ENCODE measurements at places on chromosomes 7 and 10.

DNA sequence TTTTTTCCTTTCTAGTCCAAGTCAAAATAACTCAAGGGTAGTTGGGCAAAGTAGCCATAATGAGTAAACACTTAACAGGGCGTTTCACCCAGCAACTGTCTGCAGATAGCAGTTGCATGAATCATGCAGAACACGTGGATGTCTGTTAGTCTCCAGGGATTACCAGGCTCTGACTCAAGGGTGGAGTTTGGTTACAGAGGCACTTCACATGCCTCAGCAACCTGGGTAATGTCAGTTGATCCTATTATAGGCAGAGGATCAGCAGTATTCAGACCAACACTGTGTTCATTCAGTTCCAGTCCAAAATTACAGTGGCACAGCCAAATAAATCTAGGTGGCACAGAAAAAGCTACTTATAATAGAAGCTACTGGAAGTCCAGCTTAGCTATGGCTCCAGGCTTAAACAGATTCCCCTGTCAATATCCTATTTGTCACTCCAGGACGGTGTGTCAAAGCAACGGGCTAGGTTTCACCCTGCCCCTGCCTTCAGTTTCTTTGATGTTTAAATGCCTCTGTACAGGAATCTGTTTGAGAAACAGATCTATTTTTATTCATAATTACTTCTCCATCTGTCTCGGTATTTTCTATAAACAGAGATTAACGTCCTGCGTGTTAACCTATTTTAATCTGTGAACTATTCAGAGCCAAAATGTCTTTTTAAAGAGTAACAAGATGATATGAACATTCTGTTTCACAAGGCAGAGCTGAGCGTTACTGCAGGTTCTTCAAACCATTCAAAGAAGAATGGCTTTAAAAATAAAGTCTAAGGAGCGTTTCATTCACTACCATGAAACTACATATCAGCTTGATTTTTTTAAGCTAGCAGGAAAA is 162.6 kb upstream of the AKR1E2 start:
- DNase-seq, result peak; percentile 100

- peak; percentile 79 for DNase-seq
Observed at GRCh38 chr7:137967143-137968018, 34.5 kb downstream of the CREB3L2 start.

DNA sequence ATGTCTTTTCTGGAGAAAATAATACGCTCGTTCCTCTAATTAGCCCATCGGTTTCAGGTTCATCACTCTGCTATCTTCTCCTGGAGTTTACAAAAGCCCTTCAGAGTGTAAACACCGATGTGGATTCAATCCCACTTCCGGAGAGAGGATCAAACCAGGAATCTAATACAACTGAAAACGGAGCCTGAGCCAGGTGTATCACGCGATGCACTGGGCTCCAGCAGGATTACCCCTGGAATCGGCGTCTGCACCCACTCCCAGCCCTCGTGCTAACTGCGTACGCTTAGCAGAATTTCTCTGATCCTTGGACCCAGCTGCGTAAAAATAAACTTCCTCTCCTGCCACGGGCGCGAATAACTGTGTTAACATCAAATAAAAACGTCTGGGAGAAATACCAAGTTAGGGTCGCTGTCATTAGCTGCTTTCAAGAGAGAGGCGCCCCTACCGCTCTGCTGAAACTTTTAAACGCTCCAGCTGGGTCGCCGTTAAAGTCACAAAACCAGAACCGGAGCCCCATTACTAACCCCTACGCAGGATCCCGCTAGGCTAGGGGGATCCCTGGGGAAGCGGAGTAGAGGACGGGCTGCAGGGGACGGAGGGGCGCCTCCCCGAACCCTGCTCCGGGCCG is 502 bp downstream of the ZNF3 start:
- DNase-seq, result no peak

DNA sequence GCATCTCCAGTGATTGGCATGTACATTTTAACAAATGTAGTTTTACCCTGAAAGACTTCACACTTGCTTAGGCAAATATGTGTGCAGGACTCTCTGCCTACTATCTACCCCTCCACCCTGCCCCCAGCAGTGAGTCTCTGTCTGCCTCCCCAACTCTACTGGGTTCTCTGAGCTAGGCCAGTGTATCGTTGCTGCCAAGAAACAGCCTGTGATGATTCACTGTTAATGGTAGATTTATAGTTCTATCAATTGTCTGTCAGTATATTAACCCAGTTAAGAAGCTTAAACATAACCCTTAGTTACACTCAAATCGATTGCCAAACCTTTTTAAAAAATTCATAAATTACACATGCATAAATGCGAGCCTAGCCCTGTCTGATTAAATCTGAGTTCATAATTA is 137.0 kb downstream of the SND1 start:
- no peak for DNase-seq

- DNase-seq, result no peak
Observed at GRCh38 chr7:158723266-158723665, 18.7 kb upstream of the NCAPG2 start.

- DNase-seq, result no peak
Observed at GRCh38 chr7:130401578-130401977, 21.3 kb downstream of the CPA1 start.

GRCh38 chr7:138768241-138768640 is 29.6 kb upstream of the TMEM213 start:
- DNase-seq, result no peak

GRCh38 chr10:4683137-4683536 is 142.9 kb upstream of the AKR1E2 start:
- no peak for DNase-seq

DNA sequence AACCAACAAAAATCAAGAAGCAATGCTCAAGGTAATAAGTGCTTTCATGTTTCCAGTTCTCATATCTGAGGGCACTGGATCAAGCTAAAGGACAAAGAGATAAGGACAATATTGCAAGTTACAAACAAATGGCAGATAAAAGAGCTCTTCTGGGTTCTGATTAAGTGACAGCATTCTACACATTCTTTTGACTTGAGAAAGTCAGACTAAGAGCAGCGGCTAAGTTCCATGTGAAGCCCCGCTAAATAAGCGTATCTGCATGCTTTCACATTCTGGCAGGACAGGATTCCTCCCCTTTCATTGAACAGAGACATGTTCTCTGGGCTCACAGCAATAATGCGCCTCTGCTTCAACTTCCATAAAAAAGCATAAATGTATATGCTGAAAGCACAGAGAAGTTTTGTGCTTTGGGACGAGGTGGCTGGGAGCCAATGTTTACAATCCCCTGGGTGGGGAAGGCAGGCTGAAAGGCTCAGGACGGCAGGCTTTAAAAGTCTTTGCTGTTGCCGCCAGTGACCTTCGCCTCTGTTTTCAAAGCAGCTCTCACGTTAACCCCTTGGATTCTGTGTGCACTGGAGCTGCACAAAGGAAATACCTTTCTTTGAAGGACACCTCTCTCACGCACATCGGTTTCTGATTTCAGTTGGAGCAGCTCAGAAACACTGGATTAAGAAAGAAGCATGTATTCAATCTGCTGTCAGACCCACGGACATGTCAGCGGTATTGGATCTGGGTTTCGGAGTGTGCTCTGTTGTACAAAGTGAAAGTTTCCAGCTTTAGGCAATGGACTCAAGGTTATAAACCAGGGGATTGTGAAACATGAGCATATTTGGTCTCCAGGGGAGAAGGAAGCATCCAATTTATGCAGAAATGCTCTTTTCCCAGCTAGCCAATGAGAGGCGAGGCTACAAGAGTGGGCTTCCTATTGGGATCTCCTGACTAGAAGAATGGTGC is 105.4 kb upstream of the FAM133B start:
- DNase-seq, result peak; percentile 65

DNA sequence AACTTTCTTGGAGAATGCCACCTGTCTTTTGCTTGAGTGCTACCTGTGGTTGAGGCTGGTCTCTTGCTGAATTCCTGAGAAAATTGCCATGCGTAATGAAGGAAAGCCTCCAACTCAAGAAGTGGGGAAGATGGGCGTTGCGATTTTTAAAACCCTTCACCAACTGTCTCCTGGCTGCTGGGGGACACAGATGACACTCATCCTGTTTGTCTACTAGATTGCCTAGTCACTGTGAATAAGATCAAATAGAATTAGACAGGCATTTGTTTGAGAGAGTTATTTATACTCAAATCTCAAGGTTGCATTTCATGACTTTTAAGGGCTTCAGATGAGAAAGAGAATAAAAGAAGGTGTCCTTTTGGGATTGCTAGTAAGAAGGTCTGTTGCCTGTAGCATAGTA is 84.3 kb upstream of the MTPN start:
- DNase-seq, result no peak

- DNase-seq, result no peak
Observed at GRCh38 chr10:72037266-72037665, 51.1 kb downstream of the SPOCK2 start.

DNA sequence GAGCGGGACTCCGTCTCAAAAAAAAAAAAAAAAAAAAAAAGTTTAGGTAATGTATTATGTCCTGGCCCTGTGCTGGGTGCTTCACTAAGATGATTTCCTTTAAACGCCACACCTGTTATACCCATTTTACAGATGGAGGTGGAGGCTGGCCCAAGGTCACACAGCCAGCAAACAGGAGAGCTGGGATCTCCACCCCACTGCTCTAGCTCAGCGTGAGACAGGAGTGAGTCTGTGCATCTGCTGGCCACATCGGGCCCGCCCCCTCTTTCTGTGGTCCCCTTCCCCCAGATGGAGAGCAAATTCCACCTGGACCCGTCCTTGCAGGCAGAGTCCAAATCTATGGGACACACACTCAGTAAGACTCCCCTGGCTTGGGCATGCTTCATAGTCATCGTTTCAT is 51.0 kb downstream of the LHPP start:
- DNase-seq, result no peak

DNA sequence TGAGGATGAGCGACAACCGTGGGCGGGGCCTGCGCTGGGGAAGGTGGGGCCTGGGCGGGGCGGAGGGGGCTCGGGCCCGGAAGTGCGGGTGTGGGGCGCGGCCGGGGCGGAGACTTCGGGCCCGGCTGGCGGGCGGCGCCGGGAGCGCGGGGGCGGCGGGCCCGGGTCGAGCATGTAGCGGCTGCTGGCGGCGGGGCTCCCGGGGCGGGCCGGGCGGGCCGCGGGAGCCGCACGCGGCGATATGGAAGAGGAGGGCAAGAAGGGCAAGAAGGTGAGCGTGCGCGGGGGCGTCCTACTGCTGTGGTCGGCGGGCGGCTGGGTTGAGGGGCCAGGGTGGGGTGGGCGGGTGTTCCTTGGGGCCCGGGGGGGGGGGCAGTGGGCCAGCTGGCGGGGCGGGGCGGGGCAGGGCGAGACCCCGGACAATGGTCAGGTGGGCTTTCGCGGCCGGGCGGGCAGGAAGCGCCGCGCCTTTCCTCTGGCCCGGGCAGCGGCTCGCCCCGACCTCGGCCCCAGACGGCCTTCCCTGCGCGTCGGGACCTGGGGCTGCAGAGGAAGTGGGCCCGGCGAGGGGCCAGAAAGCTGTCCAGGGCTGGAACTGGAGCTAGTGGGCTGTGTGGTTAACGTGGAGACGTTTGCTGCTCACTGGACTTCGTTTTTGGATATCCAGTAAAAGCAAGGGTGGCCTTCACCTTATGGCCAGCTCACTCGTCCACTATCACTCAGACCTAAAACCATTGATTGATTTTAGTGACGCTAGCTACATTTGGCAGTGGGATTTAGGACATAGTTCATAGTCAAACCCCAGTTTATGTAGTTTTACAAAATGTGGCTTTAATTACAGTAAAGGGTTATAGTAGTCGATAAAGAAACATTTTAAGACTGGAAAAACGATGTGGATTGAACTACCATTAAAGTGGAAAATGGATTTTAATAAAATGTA is at the start of gene CCM2:
Gene CCM2, plus strand, starts transcription at position 109 of the 940 bp plus-strand sequence. Its CDS starts 133 bp downstream, at position 242.
- peak; percentile 48 for DNase-seq

DNA sequence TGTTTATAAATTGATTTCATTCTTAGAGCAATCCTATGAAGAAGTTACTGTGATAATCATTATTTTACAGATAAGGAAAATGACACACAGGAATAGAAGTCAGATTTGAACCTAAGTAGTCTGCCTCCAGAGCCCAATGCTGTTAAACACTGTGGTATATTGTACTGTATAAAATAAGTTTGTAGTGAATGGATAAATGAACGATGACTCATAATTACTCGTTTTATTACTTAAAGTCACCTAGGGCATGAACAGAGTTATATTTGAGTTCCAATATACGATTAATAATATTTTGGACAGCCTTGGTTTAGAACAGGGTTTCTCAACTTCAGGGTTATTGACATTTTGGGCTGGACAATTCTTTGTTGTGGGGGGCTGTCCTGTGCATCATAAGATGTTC is 7.8 kb upstream of the BTRC start:
- DNase-seq, result no peak

DNA sequence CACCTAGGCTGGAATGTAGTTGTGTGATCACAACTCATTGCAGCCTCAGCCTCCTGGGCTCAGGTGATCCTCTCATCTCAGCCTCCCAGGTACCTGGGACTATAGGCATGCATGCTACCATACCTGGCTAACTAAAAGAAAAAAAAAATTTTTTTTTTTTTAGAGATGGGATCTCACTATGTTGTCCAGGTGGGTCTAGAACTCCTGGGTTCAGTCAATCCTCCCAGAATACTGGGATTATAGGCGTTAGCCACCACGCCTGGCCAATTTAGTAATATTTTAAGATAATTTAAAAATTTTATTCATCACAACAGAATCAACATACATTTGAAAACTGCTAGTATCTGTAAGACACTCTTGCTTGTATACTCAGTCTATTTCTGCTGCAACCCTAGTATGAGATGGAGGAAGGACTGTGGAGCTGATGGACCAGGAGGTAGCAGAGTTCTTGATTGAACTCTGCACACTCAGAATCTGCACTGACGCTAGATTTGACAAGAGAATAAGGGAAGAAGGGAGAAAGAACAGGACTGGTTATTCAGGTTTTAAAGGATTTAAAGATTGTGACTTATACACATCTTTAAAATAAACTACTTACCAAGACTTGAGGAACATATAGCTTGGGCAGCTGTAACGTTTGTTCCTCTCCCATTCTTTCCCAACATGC is 57.6 kb downstream of the VCL start:
- no peak for DNase-seq

DNA sequence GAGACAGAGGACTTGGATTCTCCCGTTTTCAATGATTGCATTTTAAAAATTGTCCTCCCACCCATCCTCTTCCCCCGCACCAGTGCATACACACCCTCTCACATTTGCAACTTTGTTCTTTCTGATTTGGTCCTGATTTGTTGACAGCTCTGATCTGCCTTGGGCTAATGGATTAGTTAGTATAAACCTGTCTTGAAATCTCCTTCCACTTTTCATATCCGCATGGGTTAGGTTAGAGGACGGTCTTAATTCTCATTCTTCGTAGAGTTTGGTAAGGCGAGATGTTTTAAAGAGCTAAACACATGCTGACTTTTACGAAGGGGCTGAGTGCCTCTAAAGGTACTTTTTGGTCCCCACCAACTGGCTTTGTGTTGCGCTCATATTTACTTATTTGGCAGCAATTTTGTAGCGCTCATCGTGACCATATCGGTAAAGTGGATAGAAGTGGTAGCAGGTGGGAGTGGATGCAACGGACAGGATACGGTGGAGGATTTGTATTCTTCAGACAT is 1.1 kb downstream of the AHR start:
- DNase-seq, result no peak

- DNase-seq, result no peak
Observed at GRCh38 chr10:78594559-78595268, 474.1 kb upstream of the ZMIZ1 start.

GRCh38 chr7:76354981-76355730 is 3.6 kb downstream of the YWHAG start:
- no peak for DNase-seq

GRCh38 chr7:134452419-134452838 is 6.5 kb downstream of the AKR1B1 start:
- DNase-seq, result no peak

GRCh38 chr7:47428052-47428767 is 153.7 kb downstream of the TNS3 start:
- DNase-seq, result no peak

- no peak for DNase-seq
Observed at GRCh38 chr7:16014031-16014430, 327.5 kb upstream of the MEOX2 start.

- DNase-seq, result peak; percentile 7
Observed at GRCh38 chr10:95451568-95452524, 109.3 kb downstream of the SORBS1 start.

Data from A172 (cell line).